ENCODE measurements at places on chromosomes 2 and 18.

DNA sequence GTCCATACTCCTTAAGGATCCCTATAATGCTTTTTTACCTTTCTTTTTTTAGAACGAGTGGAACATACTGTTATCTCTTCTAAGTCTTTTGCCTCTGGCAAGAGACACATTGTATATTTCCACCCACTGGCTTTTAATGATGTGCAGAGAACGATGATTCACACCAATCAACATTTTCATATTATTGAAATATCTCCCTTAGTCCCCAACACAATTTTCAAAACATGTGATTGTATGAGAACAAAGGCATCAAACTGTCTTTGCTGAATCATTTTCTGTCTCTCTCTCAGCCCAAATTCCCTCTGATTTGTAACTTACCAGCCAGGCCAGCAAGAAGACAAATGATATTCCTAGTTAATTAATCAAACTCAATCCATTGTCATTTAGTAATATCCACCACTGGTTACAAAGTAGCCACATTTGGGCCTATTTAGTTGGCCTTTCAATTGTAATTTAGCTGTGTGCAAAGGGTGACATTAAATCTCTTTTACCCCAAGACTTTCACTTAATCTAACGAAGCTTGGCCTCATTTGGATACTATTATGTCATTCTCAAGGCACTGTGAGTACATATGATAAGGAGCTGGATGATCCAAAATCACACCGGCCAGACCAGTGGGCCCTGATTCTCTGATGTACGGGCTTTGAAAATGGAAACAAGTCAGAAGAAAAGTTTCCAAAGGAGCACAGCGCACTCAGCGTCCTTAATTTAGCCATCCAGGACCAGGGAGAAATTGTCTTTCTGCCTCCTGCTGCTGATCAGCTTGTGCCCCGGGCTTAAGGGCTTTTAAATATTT lies 185.1 kb downstream of the SCG2 start:
- no peak for DNase-seq

GRCh38 chr2:197013098-197013497 lies 86.6 kb upstream of the PGAP1 start:
- no peak for DNase-seq

DNA sequence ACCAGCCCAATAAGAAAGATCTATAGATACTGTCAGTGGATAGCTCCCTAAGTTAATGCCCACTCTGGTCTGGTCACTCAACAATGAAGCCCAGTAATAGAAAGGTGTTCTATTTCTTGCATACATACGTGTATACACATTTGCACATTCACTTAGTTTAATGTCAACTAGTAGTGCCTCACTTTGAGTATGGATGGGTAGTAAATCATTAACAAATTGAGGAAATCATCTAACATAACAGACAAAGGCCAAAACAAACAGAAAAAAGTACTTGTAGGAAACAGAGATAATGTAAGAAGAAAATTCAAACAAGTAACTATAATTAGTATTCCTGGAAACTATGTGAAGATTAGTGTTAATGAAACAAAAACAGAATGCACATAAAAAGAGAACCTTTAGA lies 13.3 kb upstream of the CCDC195 start:
- no peak for DNase-seq

DNA sequence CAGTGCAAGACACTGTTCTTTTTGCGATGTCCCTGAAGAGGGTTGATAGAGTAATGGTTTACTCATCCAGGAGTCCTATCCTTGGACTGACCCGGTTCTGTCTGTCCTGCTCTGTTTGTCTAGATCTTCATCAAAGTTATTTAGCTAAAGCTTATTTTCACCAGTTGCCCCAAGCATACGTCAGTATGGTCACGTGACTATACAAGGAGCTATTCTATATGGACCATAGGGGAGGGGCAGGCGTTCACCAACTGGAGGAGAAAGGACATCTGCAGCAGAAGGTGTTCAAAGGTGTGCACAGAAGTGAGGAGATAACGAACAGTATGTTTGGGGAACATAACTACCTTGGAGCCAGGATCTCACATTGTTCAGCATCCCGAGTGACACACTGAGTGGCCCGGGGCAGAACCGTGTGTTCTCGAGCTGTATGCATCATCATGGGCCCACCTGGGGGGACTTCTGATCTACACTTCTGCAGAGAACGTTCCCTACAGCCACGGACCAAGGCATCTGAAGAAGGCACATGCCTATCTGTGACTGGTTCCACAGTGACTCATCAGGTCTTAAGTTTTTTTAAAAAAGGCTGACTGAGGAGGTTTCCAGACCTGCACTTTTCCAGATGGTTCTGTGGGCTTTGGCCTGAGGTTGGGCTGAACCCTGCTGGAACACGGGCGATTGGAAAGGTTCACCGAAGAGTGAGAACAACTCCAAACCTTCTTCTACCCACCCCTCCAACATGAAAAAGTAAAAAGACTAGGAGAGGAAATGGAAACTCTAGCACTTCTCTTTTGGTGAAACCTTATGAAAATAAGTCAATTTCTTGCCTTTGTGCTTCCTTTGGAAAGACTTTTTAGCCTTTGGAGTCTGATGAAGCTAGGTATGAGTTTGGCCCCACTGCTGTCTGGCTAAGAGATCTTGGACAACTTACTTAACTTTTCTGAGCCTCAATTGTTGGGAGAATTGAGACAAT lies 68.6 kb upstream of the YWHAQ start:
- DNase-seq = no peak

- no peak for DNase-seq
Measured at GRCh38 chr2:165778187-165778556, 15.9 kb downstream of the GALNT3 start.

- no peak for DNase-seq
Measured at GRCh38 chr18:44036501-44036900, 644.2 kb upstream of the SETBP1 start.

DNA sequence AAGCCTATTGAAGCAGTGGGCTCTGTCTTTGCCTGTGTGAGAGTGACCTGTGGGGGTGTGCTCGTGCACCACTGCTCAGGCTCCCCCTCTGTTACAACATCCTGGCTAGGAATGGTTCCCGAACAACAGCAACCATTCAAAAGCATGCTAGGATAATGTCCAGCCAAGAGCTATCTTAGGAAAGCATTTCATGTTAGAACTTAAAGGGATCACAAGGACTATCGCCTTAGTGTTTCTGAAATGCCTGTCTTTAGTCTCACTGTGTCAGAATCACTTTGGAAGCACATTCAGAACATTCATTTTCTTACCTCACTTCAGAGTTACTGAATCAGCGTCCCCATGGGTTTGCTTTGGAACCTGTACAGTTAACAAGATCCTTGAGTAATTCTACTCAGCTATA lies 134.9 kb upstream of the DSEL start:
- no peak for DNase-seq

- no peak for DNase-seq
Measured at GRCh38 chr2:20499387-20499786, 52.5 kb downstream of the RHOB start.

GRCh38 chr2:143263066-143263625 lies 133.9 kb downstream of the ARHGAP15 start:
- no peak for DNase-seq

DNA sequence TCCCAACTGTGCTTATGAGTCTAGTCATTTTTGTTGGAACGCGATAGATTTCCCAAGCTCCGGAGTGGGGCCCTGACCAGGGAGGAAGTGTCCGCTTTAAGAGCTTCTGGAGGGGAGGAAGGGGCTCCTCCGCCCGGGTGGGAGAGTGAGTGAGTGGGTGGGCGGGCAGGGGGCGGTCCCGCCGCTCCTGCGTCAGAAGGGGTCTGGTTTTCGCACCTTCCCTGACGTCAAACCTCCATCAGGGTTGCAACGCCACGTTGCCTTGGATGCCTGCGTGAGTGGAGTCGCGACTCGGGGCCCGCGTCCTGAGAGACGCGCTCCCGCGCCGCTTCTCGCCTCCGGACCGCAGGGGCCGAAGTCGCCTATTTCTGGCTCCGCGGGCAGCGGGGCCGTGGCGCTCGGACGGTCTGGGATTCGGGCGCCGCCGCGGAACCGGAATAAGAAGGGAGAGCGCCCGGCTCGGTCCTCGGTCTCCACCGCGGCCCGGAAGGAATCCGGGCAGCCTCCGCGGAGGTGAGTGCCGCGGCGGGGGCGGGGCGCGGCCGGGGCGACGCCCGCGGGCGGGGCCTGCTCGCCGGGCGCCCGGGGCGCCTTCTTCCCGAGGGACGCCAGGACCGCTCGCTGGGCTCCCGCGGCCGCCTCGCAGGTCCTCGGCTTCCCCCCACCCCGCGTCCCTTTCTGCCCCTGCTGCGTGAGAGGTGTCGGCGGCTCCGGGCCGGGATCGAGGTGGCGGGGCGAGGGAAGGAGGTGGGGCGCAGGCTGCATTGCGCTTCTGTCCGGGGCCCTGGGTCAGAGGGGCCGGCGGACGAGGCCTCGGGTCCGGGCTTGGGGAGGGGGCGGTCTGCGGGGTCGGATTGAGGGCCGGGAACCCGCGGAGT lies at the start of gene ZDBF2:
TSS of gene ZDBF2 (plus strand) at position 230 of the 878 bp plus-strand sequence. CDS start 7,187 bp downstream, outside the sequence.
- no peak for DNase-seq

DNA sequence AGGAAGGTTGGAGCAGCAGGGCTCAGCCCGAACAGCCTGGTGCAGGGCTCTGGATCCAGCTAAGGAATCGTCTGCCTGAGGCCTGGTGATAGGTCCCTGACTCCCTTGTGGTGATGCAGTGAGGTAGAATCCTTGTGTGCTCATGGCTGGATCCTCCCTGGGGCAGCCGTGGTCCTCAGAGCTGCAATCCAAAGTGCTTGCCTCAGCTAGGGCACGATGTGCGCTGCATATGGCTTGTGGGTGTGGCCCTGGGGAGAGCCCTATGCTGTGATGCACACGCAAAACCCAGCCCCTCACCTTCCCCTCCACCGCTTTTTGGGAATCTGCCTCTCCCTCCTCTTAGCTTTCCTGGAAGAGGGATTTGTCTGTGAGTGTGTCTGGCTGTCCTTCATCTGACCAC lies 142.2 kb downstream of the DYSF start:
- DNase-seq = no peak

- no peak for DNase-seq
Measured at GRCh38 chr2:139790807-139791752, 1010.9 kb upstream of the NXPH2 start.

- no peak for DNase-seq
Measured at GRCh38 chr18:3758531-3758930, 308.6 kb downstream of the TGIF1 start.

- no peak for DNase-seq
Measured at GRCh38 chr2:26457695-26458364, 20.1 kb downstream of the OTOF start.

- no peak for DNase-seq
Measured at GRCh38 chr18:38801640-38802039, 1236.0 kb upstream of the CELF4 start.

- no peak for DNase-seq
Measured at GRCh38 chr2:88831071-88831791, 139.8 kb downstream of the RPIA start.

DNA sequence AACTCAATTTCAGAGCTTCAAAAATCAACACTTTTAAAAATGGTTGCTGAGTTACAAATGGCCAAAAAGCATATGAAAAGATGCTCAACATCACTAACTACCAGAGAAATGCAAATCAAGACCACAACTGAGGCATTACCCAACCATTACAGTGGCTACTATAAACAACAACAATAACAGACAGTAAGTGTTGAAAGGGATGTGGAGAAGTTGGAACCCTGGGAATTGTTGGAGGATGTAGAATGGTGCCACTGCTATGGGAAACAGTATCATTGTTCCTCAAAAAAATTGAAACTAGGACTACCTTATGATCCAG lies 173.3 kb upstream of the SPRED2 start:
- no peak for DNase-seq

- DNase-seq = no peak
Measured at GRCh38 chr2:23550553-23550952, 165.6 kb downstream of the KLHL29 start.

DNA sequence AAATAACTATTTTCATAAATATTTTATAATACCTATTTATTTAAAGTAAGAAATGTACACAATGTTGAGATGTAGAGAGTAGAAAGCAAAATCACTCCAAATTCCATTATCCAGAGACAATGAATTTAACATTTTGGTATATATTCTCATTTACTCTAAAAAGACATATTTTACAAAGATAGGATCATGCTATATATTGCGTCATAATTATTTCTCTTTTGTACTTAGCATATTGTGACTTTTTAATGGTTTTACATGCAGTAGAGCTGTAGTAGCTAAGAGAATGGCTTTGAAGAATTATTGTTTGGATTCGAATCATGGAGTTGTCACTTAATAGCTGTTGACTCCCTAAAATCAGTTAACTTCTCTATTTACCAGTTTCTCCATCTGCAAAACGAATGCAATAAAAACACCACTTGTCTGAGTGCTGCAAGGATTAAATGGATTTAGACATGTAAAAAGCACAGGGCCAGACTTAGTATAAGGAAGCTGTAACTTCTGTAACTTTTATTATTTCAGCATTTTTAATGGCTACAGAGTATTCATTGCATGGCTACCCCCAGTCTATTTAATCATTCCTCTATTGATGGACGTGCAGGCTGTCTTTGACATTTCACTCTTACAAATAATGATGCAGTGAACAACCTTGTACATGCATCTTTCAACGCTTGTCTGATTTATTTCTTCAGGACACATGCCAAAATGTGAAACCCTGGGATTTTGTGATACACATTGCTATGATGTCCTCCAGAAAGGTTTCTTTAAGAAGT lies 33.2 kb downstream of the KCNS3 start:
- DNase-seq = no peak

GRCh38 chr18:12423393-12423792 lies 15.7 kb downstream of the PRELID3A start:
- no peak for DNase-seq

DNA sequence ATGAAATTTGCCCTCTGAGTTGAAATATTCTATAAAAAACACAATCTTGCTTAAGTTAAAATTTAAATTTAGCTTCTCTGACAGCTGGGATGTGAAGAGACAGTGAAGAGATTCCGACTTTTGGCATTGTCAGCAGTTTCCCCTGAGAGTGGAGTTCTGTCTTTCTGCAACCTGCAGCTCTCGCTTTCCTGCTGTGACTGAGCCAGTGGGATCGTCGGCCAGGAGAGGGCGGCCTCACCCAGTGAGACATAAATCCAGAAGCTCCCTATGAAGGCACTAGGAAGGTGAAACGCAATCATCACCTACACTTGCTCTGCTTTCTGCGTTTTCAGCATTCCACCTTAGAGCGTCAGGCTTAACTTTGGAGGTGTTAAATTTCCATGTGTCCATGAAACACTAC lies 75.4 kb upstream of the HNMT start:
- no peak for DNase-seq

- DNase-seq = no peak
Measured at GRCh38 chr2:134399096-134399495, 145.2 kb downstream of the MGAT5 start.

- no peak for DNase-seq
Measured at GRCh38 chr2:8009010-8009597, 672.8 kb upstream of the ID2 start.
